CD4-positive, alpha-beta T cell treated with Interleukin-4 for 1 hour (primary cell): ENCODE measurements at places on chromosomes 7 and 10.

- DNase-seq = no peak
These were observed 501.6 kb downstream of the TCERG1L start for GRCh38 chr10:130809761-130810515.

GRCh38 chr10:70830164-70830563, 14.4 kb downstream of the SGPL1 start:
- DNase-seq = no peak

DNA sequence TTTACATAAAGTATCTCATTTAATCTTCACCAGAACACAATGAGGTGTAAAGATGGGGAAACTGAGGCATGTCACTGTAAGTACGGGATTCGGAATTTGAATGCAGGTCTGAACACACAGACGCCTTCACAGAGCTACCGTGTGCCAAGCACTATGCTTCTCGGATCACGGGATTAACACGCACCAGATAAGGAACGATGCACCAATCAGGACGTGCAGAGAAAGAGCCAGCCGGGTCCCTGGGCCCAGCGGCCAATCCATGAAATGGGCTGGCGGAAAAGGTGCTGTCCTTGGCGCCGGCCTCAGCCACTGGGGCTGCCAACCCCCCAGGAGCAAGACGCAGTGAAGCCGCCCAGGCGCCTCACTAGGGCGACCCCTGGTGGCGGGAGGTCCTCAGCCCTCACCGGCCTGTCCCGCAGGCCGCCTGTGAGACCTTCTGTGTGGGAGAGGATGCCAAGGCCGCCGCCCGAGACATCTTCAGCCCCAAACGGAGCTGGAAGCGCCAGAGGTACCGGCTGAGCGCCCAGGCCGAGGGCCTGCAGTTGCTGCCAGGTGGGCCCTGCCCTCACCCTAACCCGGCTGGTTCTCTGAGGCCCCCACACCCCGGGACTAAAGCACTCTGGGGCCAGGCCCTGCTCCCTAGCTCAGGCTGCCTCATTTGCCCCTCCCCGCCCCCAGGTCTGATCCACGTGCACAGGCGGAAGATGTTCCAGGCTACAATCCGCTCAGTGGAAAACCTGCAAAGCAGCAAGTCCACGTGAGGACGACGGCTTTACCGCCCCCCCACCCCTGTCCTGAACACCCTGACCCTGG, 15.6 kb downstream of the ATG9B start:
- peak; percentile 87 for DNase-seq

- no peak for DNase-seq
These were observed 513.9 kb upstream of the CELF2 start for GRCh38 chr10:10503772-10504171.

DNA sequence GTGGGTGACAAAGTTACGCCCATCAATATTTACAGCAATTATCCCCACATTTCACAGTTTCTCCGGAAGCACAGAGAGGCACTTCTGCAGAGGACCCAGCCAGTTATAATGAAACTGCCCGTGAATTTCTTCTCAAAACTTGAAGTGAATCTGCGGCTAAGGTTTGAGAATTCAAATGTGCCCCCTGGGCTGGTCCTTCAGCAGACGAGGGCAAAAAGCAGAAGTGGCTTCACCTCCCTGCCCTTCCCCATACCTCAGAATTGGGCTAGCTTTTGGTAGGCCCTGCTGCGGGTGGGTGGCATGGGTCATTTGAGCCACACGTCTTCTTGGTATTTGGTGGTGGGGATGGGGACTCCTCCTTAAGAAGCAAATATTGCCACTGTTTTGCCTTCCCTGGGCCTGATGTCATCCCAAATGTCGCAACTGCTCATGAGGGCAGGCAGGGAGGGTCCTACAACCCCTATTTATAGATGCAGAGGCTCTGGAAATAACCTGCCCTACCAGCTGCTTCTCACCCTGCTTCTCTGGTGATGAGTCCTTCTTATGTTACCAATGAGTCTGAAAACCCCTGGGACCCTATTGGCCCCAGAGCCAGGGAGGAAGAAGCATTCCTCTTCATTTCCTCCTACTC, 16.6 kb upstream of the WDFY4 start:
- DNase-seq = peak; percentile 83

DNA sequence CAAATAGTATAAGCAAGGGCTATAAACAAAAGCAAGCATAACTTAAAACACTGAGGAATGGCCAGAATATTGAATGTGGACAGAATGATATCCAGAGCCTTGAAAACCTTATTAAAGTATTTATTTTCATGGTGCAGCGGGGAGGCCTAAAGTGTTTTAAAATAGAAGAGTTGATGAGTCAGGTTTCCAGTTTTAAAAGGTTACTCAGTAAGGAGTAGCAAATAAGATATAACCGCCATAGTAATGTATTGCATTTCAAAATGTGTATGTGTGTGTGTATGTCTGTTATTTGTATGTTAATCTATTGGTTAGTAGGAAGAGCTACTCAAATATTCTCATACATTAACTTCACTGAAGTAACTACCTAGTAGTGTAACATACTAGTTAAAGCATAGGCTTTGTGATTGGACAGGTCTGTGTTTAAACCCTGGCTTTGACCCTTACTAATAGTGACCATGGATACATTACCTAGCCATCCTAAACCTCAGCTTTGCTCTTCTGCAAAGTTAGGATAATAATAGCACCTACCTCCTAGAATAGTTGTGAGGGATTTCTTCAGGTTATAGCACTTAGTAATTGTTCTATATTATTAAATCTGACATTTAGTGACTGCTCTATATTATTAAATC, 16.9 kb downstream of the CUTC start:
- DNase-seq = no peak

DNA sequence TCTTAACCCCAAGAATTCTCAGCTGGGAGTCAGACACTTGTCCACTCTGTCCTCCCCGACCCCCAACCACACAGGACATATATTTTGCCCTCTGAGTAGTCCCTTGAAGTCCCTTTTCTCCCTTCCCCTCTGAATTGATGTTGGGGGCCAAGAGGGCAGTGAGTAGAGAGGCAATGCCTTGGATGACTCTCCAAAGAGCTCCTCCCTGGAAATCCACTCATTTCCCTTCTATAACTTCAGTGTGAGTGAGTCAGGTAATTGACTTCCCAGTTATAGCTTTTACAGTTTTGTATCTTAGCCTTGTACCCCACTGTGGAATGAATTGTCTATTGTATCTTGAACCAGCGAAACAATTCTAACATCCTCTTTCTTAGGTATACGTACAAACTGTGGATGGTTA, 9.2 kb upstream of the ODAD2 start:
- DNase-seq = no peak

DNA sequence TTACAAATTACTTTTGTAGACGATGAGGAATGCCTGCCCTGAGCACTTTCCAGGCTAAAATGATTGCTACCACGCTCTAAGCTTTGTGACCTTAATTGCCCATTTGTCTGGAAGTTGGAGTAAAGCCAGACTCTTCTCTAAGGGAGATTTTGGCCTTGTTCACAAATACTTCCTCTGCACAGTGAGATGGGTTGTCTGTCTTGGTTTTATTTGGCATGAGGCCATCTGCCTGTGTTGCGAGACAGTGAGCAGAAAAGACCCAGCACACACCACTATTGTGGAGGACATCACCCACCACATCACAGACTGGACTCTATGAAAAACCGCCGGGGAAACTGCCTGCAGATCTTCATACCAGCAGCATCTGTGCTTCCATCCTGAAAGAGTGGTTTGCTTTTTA, 138.4 kb downstream of the BICC1 start:
- no peak for DNase-seq

DNA sequence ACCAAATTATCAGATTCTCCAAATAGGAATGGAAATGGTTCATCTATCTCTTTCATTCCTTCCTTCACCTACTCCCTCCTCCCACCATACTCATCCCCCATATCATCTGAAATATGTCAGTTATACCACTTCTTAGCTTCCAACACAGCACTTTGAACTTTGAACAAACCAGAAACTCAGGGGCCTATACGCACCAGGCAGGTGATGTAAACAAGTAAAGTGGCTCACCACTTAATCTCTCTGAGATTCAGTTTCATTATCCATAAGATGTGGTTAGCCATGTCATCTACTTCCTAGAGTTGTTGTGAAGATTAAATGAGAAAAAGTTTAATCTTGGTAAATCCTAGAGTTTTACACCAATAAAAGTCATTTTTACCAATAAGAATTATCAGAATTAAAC, 65.9 kb upstream of the LRRN3 start:
- peak; percentile 44 for DNase-seq

- DNase-seq = no peak
These were observed 373.2 kb downstream of the PLXNA4 start for GRCh38 chr7:132203021-132203420.

DNA sequence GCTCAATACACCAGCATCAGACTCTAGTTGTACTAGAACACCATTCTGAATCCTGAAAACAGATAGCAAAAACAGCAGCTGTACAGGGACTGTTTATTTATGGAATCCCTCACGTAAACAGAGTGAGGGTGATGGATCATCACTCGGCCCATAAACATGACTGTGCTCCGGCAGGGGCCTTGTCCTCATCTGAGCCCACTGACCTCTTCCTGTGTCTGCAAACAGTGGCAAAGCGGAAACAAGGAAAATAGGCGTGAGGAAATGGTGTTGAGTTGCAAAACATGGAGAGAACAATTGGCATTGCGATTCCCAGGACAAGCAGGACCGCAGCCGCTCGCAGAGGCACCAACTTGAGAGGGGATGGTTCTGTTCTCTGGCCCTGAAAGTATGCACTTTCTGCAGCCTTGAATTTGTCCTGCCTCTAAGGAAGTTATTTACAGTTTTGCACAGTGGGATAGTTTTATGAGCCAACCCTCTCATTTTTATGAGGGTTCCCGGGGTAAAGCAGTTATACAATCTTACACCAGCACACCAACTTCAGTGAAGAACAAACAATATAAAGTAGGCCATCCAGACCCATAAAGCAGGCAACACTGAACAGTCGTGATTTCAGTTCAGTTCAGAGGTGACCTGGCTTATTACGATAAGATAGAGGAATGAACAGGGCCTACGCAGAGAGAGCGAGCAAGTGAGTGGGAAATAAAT, 248.0 kb upstream of the FZD8 start:
- no peak for DNase-seq
